ENCODE measurements at places on chromosomes 7 and 10.

- DNase-seq: no peak
These were observed 29.5 kb downstream of the CDK13 start for GRCh38 chr7:39979406-39980073.

- no peak for DNase-seq
These were observed 227.4 kb upstream of the COBL start for GRCh38 chr7:51543801-51544553.

- DNase-seq: no peak
These were observed 51.1 kb downstream of the EPDR1 start for GRCh38 chr7:37971491-37971890.

- peak; percentile 82 for DNase-seq
These were observed 49.1 kb upstream of the CDC14C start for GRCh38 chr7:48875045-48875916.

GRCh38 chr7:97013134-97013844 is 7.9 kb downstream of the DLX6 start:
- no peak for DNase-seq

- no peak for DNase-seq
These were observed 247.1 kb upstream of the GRB10 start for GRCh38 chr7:51029701-51030191.

DNA sequence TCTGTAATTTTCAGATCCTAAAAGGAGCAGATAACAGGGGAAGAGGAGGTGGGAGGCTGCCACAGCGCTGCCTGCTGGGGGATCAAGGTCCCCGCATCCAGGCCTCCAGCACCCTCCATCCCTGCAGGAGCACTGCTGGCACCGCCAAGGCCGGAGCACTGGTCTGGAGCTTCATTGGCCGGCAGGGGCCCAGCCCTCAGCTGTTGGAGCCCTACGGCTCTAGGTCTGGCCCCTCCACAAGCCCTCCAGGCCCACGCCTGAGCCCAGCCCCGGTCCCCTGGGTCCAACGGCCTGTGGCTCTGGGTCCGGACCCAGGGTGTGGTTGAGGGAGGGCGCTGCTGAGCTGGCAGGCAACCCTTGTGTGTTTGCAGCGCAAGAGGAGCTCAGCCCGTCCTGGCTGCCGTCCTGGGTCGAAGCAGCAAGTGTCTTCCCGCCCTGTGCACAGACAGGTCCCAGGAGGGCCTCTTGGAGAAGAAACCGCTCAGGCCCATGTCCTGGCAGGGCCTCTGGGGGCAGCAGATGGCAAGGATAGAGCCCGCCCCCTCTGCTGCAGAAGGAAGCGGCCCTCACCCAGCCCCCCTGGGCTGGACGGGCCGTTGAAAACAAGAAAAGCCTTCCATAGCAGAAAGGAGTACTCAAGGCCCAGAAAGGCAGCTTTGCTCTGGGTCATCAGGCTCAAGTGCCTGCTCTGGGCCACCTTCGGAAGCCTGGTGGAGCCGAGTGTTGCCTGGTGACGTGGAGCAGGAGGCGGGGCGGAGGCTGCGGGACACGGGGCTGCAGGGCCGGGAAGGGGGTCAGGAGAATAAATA is 54.3 kb upstream of the TNRC18 start:
- DNase-seq: no peak

DNA sequence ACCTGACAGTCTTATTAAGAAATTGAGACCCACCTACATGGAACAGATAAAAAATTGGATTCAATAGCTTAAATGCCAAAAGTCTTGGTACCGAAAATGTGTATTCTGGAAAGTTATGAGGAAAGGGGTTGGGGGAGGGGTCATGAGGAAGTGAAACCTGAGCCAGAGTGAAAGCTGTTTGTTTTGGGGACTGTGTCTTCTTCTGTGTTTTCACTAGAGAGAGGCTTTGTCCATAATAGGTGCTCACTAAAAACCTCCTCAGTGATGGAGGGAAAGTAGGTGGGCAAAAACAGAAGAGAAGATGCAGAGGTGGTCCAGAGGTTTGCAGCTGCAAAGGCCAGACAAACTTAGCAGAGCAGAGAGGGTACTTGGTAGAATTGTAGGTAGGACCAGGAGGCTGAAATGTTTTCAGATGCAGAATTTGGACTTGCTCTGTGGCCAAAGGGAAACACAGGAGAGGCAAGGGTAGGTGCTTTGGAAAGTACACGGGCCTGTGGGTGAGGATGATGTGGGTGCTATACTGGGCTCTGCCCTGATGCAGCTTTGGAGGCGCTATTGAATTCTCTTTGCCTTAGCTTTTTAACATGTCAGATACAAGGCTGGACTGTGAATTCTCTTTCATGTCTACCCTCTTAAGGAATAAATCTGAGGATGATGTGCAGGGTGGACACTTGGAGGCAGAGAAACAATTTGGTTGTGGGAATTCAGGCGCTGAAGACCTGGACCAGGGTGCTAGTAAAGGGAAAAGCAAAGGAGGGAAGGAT is 254.6 kb downstream of the PTEN start:
- DNase-seq: no peak

- no peak for DNase-seq
These were observed 16.4 kb upstream of the PARP12 start for GRCh38 chr7:140079121-140079536.

GRCh38 chr10:59601985-59602384 is 107.7 kb downstream of the SLC16A9 start:
- DNase-seq: no peak

GRCh38 chr7:104971290-104972071 is 42.5 kb upstream of the KMT2E start:
- no peak for DNase-seq

- no peak for DNase-seq
These were observed 159.2 kb upstream of the PLXNA4 start for GRCh38 chr7:132735476-132735875.

DNA sequence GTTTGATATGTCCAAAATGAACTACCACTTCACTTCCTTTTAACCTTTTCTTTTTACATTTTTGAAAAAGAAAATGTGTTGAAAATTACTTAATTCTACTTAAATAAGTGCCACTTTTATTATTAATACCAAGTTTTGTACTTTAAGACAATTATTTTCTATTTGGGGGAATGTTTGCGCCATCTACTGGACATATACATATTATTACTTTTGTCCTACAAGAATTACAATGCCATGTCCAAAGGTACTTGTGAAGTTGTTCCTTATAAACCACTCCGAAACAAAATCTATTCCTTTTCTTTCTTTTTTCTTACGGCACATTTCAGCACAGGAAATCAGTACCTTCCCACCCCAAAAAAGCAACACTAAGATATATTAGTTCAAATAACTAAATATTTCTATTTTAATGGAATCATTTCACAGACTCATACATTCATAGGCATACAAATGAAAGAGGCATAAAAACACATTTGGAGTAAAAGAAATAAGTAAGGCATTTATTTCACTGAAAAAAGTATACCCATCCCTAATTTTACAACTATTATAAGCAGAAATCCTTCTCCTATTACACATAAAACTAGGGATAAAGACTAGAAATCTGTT is 169.9 kb downstream of the RNF133 start:
- no peak for DNase-seq

DNA sequence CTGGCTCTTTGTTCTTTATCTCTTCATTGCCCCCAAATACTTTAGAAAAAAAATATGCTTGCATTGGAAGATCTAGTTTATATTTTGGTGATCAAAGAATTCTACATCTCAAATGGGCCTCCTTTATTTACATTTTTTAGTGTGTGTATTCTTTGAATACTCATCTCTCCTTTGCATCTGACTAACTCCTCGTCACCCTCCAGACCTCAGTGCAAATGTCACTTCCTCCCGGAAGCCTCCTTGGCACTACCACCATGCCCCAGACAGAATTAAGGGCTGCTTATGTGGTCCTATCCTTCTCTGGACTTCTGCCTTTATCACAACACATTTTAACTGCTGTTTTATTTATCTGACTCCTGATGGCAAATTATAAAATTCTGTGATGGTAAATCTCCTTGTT is 52.0 kb upstream of the PPP1R3C start:
- no peak for DNase-seq

DNA sequence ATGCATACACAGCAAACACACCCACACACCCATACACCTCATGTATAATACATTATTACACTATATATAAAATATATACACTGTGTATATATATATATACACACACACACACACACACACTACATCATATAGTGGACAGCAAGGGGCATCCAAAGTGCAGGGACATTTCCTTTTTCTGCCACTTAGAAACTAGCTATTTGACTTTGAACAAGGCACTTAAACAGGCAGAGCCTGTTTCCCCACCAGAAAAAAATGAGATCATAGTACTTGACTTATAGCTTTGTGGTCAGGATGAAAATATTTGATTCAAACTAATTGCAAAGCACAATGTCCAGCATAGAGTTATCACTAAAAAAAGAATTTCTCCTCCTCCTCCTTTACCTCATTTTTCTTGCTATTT is 254.3 kb upstream of the NPVF start:
- DNase-seq: no peak

DNA sequence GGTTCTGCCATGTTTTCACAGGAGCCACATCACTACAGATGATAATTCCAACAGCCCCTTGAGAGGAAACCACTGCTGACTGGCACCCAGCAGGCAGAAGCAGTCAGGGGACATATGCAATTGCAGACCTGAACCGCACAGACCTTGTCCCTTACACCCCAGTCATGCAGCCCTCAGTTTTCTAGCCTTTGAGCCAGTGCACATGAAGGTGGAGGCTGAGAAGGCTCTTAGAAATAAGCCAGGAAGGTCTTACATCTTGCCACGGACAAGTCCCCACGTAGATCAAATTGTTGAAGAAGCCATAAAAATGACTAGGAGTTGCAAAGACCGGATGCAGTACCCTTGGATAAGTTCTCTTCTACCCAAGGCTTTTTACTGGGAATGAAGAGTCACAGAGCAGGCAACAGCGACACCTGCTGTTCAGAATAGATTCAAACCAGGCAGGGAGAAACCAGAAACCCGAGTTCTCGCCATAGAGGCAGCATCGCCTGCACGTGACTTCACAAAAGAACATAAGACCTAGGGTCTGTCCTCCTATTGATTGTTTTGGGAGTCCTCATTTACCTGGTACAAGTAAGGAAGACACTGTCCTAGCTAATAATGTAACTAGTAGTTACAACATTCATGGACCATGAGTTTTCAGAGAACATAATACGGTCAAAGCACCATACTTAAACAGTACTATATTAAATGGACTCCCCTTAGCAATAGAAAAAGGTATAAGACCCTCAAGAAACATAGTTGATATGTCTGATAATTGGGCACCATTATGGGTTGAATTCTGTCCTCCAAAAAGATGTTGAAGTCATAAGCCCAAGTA is 11.1 kb downstream of the STEAP1B start:
- peak; percentile 83 for DNase-seq

GRCh38 chr10:131898713-131899112 is 2.1 kb upstream of the PPP2R2D start:
- no peak for DNase-seq

DNA sequence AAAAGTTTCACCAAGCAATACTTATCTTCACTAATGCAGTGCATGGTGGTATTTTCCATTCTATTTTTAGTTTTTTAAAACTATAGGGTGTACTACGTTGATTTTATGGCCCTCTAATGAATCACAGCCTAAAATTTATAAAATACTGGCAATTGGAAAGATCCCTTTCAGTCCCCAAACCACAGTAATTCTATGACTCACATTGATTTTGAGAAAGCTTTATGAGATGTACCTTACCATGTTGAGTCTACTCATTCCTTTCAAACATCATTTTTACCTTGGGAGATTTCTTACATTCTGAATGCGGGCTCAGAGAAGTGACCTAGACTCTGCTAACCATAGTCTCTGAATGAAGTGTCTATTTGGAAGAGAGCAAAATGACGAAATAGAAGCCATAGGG is 141.6 kb downstream of the GPR85 start:
- no peak for DNase-seq

GRCh38 chr7:93097388-93097787 is 20.4 kb downstream of the SAMD9 start:
- no peak for DNase-seq

- DNase-seq: no peak
These were observed 54.2 kb upstream of the CAMK2B start for GRCh38 chr7:44379366-44380188.

- peak; percentile 6 for DNase-seq
These were observed 115.3 kb downstream of the PTPN20 start for GRCh38 chr10:47026301-47027107.

- DNase-seq: no peak
These were observed 164.9 kb upstream of the INHBA start for GRCh38 chr7:41867639-41868280.

GRCh38 chr7:112263519-112263918 is 57.0 kb downstream of the ZNF277 start:
- no peak for DNase-seq

DNA sequence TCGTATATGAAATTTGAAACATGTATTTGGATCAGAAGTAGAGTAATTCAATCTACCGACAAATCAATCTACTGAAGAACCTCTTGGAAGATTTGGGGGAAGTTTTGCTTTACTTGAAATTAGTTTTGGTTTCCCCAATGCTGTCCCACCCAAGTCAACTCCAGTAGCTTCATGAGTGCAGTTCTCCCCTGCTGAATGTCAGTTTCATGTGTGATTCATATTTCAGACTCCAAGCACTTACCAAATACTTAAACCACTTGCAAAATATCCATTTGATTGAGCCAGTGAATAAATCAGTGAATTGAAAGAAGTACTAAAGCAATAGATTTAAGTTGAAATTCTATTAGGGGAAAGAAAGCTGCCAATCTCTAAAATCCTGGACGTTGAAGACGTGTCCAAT is 9.3 kb downstream of the CALML5 start:
- no peak for DNase-seq

DNA sequence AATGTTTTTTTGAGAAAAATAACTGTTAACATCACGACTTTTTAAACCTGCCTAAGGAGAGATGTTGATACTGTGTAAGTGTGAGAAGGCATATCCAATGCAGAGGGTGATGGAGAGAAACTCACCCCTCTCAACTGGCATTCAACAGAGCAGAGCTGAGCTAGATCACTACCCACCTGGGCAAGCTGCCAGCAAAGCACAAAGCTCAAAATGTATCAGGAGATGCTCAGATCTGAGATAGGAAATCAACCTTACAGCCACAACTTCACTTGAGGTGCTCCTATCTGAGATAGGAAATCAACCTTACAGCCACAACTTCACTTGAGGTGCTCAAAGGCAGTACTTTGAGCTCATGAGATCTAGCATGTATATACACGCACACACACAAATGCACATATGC is 151.5 kb upstream of the PDE1C start:
- no peak for DNase-seq

- DNase-seq: no peak
These were observed 51.2 kb downstream of the PDE1C start for GRCh38 chr7:32018845-32019578.

DNA sequence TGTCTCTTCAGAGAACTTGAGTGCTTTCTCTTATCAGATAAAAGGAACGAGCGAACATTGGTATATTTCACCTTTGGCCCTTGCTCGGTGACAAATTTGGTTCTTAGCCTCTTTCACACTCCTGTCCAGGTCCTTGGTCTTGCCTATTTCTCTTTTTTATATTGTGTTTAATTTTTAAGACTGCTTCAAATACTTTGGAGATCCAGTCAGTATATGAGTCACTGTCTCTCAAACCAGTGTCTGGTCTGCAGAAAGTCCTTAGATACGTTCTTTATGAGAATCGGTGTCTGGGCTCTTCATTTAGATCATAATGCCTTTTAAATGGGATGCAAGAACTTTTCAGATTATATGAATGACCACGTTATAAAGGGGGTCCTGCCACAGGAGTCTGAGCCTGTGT is 55.0 kb downstream of the PIK3AP1 start:
- no peak for DNase-seq
